Ecto neural progenitor cell (in vitro differentiated cells): ENCODE measurements at places on chromosomes 2 and 18.
A peak's percentile ranks its signal among the peaks of the same experiment; 100 is the strongest.

GRCh38 chr18:4394700-4395099 lies 60.4 kb downstream of the DLGAP1 start:
- no peak for DNase-seq

GRCh38 chr2:183025993-183026392 lies 12.3 kb downstream of the NCKAP1 start:
- no peak for DNase-seq

DNA sequence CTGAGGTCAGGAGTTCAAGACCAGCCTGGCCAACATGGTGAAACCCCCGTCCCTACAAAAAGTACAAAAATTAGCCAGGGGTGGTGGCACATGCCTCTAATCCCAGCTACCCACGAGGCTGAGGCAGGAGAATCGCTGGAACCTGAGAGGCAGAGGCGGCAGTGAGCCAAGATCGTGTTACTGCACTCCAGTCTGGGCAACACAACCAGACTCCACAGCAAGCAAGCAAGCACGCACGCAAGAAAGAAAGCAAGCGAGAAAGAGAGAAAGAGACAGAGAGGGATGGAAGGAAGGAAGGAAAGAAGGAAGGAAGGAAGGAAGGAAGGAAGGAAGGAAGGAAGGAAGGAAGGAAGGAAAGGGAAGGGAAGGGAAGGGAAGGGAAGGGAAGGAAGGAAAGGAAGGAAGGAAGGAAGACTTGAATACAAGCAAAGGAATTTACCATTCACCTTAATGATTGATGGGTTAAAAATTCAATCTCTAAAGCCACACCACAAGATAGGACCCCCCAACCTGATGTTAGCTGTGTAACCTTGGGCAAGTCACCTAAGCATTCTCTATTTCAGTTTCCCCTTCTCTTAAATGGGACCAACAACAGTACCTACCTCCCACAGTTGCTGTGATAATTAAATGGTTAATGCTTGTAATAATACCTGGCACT lies 181.7 kb downstream of the ATAD2B start:
- no peak for DNase-seq

DNA sequence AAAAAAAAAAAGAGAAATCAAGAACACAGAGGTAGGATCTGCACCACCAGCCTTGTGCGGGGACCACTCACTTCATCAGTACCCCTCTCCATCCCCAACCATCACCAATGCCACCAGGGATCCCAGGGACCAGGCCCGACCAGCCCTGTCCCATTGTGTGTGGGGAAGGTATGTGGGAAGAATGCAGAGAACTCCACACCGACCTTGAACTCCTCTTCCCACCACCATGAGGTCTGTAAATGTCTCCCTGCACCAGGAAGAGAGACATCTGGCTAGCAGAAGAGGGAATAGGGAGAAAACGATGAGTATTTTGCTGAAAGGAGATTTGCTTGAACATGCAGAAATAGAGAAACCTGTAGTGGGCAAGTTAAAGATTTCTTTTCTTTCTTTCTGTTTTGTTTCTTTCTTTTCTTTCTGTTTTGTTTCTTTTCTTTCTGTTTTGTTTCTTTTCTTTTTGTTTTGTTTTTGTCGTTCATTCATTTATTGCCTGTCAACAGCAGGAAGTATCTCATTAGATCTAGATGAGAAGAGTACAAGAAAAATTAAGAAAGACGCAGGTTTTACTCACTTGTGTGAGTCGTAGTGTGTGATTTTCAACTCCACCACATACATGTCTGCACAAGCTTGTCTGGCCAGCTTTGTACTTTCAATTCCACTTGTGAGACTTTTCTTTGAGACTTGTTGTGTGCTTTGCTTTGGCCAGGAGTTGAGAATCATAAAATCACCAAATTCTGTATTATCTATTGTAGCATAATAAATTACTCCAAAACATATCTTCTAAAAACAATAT lies 179.8 kb upstream of the HAAO start:
- no peak for DNase-seq

DNA sequence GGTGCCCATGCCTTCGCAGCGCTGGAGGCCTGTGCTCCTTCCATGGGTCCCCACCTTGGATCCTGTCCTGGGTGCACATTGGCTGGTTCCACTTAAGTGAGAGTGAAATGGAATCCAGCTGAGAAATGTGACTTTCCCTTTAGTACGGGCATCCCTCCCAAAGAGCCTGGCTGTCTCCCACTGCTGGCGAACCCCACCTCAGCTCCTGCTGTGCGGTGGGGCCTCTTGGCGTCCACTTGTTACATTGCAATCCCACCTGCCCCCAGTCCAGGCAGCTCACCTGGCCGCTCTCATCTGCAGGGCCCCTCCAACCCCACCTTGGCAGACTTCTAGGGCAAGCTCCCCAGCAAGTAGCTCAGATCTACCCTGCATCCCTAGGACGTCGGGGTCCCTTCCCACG lies 35.5 kb upstream of the GNAL start:
- no peak for DNase-seq

GRCh38 chr2:9002637-9003365 lies 683 bp downstream of the MBOAT2 start:
- DNase-seq = peak; percentile 70

DNA sequence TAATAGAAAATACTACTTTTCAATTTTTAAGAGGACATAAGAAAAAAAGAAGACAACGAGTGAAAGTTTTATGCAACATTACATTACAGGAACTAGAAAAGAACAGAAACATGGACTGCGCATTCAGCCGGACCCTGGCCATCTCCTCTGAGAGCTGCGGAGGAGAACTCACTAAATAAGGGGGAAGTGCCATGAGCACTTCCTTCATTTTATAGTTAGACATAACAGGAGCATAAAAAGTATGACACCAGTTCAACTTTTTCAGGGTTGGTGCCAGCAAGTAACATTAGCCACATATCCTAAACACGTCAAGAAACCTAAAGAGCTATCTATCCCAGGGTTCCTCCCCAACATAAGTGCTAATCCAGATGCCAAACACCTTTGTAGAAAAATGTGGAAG lies 78.0 kb upstream of the SERTAD2 start:
- DNase-seq = no peak

GRCh38 chr2:196113061-196113974 lies 44.7 kb upstream of the DNAH7 start:
- no peak for DNase-seq

DNA sequence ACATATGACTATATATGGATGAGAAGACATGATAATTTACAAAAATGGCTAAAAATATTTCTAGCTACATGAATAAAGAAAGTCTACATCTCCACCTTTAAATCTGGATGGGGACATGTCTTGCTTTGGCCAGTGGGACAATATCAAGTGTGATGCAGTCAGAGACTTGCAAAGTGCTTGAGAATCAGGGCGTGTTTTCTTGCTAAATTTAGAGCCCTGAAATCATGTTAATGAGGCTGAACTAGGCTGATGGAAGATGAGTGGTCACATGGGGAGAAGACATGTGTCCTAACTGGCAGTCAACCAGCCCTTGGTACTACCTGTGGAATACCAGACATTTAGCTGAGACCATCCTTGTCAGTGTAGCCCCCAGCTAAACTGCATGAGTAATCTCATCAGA lies 278.5 kb upstream of the RGPD4 start:
- DNase-seq = no peak

GRCh38 chr18:23194997-23195957 lies 60.0 kb downstream of the CABLES1 start:
- DNase-seq = no peak

DNA sequence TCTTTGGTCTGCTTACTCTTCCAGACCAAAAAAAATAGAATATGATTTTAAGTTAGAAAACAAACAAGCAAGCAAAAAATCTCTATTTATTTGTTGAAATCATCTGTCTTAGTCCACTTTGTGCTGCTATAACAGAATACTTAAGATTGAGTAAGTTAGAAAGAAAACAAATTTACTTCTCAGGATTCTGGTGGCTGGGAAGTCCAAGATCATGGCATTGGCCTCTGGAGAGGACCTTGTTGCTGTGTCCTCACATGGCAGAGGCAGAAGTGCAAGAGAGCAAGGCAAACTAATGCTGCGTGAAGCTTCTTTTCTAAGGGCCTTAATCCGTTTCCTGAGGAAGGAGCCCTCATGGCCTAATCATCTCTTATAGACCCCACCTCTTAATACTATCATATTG lies 156.2 kb downstream of the SPP2 start:
- no peak for DNase-seq

GRCh38 chr2:69464575-69464974 lies 27.3 kb upstream of the NFU1 start:
- no peak for DNase-seq

DNA sequence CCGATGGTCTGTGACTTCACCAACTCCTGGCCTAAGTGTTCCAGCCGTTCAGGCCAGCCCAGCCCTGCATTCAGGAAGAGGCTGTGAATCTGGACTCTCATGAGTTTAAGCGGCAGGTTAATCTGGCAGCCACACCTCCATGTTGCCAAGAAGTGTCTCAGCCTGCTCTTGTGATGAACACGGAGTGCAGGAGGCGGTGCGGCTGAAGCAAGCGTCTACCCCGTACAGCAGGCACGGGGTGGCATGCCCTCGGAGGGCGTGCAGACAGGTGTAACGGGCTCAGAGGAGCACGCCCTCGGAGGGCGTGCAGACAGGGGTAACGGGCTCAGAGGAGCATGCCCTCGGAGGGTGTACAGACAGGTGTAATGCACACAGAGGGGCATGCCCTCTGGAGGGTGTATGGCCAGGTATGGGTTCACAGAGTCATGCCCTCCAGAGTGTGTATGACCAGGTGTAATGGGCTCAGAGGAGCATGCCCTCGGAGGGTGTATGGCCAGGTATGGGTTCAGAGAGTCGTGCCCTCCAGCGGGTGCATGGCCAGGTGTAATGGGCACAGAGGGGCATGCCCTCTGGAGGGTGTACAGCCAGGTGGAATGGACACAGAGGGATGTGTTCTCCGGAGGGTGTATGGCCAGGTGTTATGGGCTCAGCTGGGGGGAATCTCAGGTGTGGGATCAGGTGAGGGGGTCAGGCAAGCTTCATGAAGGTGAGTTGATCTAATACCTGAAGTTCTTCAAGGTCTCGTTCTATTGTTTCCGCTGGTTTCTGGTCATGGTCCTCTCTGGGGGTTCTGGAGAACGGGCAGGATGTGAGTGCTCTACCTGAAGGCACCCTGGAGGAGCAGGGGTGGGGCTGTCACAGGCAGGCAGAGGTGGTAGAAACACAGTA lies 22.6 kb downstream of the CROCC2 start:
- DNase-seq = peak; percentile 34

- DNase-seq = no peak
These were observed 176.7 kb downstream of the MYO1B start for GRCh38 chr2:191421950-191422349.

DNA sequence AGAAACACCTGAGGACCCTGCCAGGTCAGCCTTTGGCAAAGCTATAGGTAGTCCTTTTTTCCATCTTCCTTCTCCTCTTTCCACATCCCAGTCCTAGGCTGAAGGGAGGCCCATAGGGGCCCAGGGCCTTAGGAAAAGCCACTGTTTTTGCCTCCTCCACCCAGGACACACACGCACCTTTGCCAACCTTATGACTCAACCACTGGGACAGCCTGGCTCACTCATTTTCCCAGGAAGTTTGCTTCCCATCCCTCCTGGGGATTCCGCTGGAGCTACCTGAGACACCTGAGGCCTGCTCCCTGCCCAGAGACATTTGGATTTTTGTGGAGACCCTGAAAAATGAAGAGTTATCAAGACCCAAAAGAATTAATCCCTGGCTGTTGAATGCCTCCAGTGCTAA lies 273.4 kb upstream of the SIX2 start:
- no peak for DNase-seq

- peak; percentile 72 for DNase-seq
These were observed 9.0 kb downstream of the CAPN10 start for GRCh38 chr2:240595381-240596079.

DNA sequence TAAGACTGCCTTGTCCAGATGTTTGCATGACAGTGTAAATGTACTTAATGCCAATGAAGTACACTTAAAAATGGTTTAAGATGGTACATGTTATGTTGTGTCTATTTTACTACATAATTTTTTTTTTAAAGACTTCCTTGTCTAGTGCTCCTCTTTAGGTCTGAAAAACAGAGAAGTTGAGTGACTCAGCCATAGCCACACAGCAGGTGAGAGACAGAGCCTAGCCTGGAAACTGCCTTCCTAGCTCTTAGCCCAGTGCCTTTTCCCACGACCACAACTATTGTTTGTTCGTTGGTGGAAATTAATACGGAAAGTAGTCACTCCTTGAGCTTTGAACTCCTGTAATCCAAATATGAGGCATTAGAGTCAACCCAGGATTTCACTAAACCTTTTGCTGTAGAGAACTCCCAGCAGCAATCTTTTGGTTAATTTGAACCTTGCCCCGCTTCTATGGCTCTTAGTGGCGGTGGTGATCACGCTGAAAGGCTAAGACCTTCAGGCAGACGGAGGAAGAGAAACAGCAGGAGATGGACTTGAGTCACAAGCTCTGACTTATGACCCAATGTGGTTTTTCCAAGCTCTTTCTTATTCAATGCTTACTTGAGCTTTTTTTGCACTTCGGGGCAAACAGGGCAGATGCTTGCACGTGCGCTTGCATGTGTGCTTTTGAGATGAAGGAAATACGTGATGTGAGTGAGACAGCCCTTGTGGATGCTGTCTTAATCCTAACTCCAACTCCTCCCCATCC lies 21.2 kb downstream of the TRIB2 start:
- DNase-seq = no peak

- peak; percentile 19 for DNase-seq
These were observed 102.0 kb upstream of the TMEM200C start for GRCh38 chr18:5997361-5997760.

DNA sequence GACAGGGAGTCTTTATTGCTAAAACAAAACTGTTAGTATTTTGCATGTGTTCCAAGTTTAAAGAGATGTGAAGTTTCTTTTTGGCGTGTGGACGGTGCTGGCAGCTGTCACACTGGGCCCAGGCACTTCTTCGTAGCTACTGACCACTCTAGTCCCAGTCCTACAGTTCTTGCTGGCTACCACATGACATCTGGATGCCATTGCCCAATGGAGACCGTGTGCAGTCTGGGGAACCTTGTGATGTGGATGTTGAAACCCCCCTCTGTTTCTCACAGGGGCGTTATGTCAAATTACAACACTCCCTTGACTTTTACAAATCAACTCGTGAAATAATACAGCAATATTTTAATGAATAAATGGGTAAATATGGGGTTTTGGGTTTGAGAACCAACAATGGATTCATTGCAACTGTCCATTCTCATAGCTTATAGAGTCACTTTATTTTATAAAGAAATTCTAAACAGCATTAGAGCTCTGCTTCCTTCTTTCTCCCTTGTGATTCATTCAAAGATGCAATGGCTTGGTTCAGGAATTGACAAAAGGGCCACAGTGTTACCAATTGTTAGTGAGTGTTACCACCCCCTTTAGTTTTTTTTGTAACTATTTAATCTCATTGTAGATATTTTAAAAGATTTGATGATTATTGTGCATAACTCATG lies 1.2 kb downstream of the GPD2 start:
- no peak for DNase-seq

GRCh38 chr18:59996370-59996966 lies 96.7 kb downstream of the PMAIP1 start:
- DNase-seq = no peak

DNA sequence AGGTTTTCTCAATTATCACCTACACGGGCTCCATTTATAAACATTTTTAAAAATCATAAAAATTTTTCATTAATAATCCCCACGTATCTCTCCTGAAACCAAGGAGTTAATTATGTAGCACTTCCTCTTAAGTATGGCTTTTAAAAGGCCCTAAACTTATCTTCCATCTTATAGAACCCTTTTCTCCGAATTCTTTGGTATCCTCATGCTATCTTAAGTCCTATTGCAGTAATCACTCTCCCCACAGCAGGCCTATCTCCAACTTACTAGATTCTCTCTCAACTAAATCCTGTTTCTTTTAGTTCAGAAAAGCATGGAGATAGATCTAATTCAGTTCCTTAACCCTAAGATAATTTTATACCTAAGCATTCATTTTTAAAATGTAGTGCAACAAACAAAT lies 26.2 kb downstream of the RPRD1A start:
- DNase-seq = no peak
